Mesenteric fat pad (tissue), 1 donor: ENCODE measurements at places on chromosomes 4 and X.

GRCh38 chr4:179695175-179695574 lies 2252.9 kb upstream of the AGA start:
- no peak for DNase-seq

DNA sequence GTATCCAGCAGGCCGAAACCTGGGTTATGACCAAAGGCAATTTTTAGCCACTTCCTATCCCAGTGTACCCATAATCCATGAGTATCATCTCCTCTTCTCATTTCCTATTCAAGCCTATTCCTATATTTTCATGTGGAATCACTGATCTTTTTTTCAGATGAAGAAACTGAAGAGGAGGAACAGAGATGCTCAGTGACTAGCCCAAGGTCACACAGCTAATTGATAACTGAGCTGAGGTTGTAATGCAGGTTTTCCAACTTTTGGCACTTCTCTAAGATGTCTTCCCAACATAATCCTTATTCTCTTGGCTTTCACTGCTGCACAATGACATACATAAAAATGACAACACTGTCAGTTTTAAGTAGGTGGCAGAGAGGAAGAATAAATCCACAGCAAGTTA lies 15.3 kb downstream of the GRIA3 start:
- no peak for DNase-seq

GRCh38 chr4:177671387-177671786 lies 229.2 kb upstream of the AGA start:
- no peak for DNase-seq

GRCh38 chr4:77269505-77269904 lies 112.5 kb downstream of the CCNG2 start:
- no peak for DNase-seq

DNA sequence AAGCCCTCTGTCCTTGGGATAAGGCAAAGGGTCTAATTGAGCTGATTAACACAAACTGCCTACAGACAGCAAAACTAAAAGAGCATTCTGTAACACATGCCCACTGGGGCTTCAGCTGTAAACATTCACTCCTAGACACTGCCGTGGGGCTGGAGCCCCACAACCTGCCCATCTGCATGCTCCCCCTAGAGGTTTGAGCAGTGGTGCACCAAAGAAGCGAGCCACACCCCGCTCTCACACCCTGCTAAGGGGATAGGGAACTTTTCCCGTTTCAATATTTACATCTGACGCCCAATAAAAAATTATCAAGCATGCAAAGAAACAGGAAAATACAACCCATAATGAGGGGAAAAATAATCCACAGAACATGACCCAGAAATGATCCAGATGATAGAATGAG lies 46.9 kb upstream of the HSD17B10 start:
- DNase-seq: no peak

DNA sequence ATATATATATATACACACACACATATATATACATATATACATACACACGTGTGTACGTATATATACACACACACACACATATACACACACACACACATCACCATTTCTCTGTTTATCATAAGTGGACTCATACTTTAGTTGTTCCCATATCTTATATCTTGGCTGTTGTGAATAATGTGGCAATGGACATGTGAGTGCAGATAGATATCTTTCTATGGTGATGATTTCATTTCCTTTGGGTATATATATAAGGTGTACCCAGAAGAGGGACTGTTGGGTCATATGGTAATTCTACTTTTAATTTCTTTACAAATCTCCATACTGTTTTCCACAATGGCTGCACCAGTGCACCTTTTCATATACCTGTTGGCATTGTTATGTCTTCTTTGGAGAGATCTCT lies 105.9 kb downstream of the LARP1B start:
- no peak for DNase-seq

GRCh38 chr4:54100595-54101189 lies 729 bp downstream of the GSX2 start:
- DNase-seq: no peak

DNA sequence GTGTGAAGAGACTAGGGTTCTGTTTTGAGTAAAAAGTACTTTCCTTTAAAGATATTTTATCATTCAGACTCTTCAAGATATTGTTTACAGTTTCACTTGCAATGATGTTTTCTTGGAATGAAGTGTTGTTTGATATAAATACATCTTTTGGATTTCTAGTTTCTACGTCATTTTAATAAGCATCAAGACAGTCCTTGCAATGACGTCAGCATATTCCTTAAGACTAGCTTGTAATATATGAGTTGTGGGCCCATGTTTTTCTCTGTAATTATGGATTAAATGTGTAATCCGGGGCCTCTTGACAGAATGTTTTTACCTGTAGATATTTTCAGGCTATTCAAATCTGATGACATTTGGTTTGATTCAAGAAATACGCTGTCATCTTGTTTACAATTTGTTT lies 66.1 kb downstream of the RBMX2 start:
- no peak for DNase-seq

DNA sequence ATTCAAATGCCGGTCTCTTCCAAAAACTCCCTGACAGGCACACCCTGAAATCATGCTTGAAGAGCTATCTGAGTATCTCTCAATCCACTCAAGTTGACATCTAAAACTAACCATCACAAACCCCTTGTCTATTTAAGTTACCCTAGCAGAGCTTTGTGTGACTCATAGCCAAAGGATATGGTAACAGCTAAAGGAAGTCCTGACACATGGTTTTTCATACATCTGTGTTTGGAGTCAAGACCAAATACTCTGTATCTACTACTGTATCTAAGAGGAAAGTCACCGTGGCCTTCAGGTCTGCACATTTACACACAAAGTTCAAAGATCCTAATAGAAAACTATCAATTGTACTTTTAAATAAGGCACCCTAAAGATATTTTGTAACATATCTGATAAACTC lies 239.6 kb upstream of the VCX start:
- DNase-seq: no peak

DNA sequence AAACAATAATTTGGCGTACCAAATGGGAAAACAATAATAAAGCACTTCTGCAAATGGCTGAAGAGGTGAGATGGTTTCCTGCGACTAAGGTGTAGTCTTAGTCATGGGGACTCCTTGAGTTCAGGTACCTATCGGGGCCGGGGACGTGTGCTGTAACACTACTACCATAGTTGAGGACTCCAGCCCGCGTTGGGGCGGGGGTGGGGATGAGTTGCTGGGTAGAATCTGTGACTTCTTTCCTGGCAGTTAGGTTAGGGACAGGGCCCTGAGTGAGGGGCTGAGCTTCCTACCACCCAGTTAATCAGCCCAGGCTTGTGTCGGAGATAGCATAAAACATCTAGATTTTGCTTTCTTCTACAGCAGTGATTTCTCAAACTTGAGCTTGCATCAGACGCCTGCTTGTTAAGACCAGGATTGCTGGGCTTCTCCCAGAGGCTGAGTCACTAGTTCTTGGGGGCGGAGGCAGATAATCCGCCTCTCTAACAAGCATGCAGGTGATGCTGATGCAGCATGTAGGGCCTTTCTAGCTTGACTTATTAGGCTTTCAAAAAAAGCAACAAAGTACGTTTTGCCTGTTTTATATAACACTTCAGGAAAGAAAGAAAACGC lies 30.2 kb downstream of the RBBP7 start:
- no peak for DNase-seq

GRCh38 chr4:95984081-95984480 lies 144.2 kb downstream of the PDHA2 start:
- no peak for DNase-seq

DNA sequence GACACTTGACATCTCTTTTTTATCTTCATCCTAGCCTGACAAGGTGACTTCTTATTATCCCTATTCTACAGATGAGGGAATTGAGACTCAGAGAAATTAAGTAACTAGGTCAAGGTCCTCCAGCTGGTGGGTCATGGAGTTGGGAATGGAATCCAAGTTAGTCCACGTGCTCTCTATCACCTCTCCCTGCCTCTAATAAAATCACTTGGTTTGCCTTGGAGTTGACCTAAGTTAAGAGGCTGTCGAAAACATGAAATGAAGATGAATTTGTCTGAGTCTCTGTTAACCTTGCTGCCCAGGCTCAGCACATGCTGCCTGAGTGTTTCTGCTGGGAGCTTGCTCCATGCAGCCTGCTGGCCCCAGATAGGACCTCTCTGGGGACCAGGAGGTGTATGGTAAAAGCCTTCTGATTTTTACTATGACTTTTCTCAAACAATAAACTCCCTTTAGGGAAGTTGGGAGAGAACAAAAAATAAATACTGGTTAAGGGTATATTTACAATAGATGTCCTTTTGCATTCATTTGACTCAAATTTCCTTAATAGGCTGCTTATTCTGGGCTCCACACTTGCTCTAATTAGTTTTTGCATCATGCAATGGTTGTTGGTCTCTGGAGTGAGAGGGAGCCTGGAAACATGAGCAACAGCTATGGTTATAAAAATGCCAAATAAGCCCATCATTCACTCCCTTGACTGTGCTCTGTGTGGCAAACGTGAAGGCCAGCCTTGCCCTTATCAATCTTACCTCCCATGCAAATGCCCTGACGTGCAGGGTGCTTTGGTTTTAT lies 61.6 kb upstream of the DHX15 start:
- DNase-seq: no peak

DNA sequence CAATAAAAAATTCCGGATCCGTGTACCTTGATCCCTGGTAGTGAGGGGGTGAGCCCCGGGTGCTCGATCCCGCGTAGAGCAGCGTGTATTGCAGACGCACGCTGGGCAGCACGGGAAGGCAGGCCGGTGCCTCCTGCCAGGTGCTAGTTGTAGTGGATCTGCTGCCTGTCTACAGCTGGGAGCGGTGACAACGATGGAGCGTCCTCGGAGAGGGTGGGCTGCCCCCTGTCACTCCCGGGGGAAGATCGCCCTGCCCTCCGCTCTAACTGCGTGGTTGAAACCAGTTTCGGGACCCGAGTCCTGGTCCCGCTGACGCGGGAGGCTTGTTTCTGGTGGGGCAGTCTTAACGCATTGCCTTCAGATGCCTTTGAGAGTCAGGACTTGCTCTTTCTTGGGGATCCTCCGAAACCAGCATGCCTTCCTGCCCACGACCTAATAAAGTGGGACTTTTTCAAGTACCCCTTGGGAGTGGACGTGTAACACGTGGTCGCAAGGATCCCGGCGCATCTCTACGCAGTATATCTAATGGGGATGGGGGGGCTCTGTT lies 2.7 kb upstream of the NKX6-1 start:
- no peak for DNase-seq

- DNase-seq: no peak
Measured at GRCh38 chr4:57103051-57103450, 7.1 kb downstream of the IGFBP7 start.
